Fibroblast of skin of scalp (primary cell): ENCODE measurements at places on chromosomes 13 and 19.

GRCh38 chr19:57587529-57587928 lies 3.6 kb downstream of the ZIK1 start:
- DNase-seq = no peak

- peak; percentile 5 for DNase-seq
Measured at GRCh38 chr13:106867249-106867648, 299.3 kb upstream of the ARGLU1 start.

- DNase-seq = no peak
Measured at GRCh38 chr13:46211116-46211482, 629 bp upstream of the LRRC63 start.

DNA sequence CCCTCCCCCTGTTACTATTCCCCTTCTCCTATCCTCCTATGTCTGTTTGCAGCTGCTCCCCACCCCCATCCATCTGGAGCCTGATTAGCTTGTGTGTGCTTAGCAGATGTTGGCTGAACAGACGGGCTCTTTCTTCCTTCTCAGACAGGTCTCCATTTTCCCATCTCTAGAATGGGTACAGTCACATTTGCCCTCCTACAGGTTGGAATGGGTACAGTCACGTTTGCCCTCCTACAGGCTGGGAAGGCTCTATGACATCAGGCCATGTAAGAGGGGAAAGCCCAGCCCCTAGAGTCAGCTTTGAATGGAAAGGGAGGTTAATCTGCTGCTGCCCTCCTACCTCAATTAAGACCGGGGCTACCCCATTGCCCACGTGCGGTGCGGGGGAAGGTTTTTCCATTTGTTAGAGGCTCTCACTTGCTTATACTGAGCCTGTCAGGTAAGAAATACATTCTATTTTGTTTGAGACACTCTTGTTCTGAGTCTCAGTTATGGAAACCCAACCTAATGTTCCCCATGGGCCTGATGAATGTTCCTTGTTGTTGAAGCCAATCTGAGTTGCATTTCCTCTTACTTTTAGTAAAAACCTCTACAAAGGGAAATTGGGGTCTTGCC lies 2.2 kb upstream of the CLEC17A start:
- DNase-seq = no peak

- no peak for DNase-seq
Measured at GRCh38 chr19:29680447-29680846, 15.2 kb downstream of the PLEKHF1 start.

DNA sequence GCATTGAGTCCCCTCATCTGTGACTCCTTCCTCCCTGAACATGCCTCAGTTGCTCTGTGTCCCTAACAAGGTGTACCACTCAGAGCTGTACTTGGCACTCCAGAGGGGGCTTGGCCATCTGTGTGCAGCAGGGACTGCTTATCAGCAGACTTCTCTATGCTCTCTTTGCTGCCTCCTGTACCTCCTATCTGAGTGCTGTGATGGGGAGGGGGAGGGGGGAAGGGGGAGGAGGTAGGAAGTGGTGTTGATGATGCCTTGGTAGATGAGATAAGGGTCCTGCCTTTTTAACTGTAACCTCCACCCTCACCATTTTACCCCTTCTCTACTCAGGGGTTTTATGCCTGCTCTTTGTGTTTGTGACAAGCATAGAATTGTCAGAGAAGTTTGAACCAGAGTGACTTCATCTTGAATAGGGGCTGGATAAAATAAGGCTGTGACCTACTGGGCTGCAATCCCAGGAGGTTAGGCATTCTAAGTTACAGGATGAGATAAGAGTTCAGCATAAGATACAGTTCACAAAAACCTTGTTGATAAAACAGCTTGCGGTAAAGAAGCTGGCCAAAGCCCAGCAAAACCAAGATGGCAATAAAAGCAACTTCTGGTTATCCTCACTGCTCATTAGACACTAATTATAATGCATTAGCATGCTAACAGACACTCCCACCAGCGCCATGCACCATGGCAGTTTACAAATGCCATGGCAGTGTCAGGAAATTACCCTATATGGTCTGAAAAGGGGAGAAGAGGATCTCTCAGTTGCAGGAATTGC lies 13.2 kb downstream of the PCDH8 start:
- no peak for DNase-seq

- DNase-seq = peak; percentile 24
Measured at GRCh38 chr13:112928972-112929782, 39.8 kb upstream of the MCF2L start.

- DNase-seq = peak; percentile 69
Measured at GRCh38 chr19:679418-680286, 3.5 kb downstream of the FSTL3 start.

DNA sequence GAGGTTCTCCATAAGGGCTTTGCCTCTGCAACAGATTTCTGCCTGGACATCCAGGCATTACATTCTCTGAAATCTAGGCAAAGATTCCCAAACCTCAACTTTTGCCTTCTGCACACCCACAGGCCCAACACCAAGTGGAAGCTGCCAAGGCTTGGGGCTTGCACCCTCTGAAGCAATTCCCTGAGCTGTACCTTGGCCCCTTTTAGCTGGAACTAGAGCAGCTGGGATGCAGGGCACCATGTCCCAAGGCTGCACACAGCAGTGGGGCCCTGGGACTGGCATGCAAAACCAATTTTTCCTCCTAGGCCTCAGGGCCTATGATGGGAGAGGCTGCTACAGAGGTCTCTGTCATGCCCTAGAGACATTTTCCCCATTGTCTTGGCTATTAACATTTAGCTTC lies 943.2 kb downstream of the PCDH17 start:
- DNase-seq = no peak

- DNase-seq = peak; percentile 81
Measured at GRCh38 chr13:23979361-23980159, 82.3 kb upstream of the C1QTNF9B start.

GRCh38 chr13:106786006-106786563 lies 218.1 kb upstream of the ARGLU1 start:
- DNase-seq = no peak

GRCh38 chr13:26966701-26967080 lies 204.9 kb downstream of the USP12 start:
- no peak for DNase-seq

GRCh38 chr13:39023761-39024160 lies 14.1 kb downstream of the PROSER1 start:
- no peak for DNase-seq

DNA sequence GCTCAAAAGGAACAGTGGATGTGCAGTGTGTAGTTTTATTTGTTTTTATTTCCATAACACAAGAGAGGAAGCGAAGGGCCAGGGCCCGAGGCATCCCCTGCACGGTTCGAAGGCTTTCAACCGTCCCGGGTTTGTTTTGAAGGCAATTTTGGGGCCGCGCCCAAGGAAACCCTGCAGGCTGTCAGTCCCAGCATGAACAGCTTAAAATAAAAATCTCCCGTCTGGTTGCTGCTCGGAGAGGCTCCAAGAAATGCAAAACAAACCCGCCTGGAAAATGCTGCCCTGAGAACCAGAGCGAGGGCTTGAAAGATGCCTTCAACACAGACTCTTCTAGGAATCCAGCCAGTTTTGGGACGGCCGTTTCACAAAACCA lies 16.0 kb downstream of the LSM4 start:
- DNase-seq = no peak

DNA sequence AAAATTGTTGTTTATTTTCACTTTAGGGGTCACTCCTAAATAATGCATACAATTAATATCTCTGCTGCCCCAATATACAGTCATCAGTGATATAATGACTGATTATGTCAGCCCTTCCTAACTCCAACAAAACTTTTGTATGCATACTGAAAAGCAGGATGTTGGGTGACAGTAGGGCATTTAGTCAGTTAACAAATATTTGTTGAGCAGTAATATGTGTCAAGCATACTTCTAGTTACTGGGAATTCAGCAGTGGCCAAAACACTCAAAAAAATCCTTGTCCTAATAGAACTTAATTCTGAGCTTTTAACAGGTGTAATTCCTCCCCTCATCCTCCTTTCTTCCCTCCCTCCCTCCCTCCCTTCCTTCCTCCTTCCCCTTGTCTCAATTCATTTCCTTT lies 560.7 kb upstream of the KLHL1 start:
- DNase-seq = no peak

DNA sequence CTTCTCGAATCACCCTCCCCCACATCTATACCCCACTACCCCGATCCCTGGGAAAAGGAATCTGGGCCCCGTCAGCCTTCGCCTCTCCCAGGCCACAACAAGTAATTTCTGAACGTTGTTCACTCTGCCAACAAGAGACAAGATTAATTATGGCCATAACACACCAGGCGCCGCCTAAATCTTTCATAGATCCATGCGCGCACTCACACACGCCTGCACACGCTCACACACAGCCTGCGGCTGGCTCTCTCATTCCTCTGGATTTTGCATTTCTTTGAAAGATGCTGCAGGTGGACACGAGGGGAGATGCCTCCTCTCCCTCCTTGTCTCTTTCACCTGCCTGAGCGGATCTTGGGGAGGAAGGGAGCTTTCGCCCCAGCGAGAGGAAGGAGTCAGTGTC lies 17.1 kb downstream of the ZNRF4 start:
- DNase-seq = no peak

DNA sequence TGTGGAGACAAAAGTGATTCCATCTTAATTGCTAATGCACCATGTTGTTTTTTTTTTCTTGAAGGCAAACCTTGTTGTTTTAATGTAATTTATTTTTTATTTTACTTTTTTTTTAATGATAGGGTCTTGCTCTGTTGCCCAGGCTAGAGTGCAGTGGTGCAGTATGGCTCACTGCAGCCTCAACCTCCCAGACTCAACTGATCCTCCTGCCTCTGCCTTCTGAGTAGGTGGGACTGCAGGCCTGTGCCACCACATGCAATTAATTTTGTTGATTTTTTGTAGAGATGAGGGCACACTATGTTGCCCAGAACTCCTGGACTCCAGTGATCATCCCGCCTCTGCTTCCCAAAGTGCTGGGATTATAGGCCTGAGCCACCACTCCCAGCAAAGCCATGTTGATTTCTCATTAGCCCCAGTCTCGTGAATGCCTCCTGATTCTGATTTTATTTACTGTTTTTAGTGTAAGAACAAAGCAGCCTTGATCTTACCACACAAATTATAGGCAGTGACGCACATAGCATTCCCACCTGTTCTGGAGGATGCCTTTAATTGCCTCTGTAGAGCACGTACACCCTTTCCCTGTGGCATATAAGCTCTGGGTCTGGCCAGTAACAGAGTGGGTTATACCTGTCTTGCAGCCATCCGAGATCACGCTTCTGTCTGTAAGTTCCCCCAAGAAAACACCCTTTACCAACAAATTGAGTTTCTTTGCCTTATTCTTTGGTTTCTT lies 150.4 kb downstream of the GGACT start:
- no peak for DNase-seq

GRCh38 chr13:51331354-51331861 lies 8.1 kb upstream of the SERPINE3 start:
- no peak for DNase-seq

GRCh38 chr13:96141032-96141431 lies 51.1 kb downstream of the HS6ST3 start:
- DNase-seq = peak; percentile 9

GRCh38 chr13:59633290-59633689 lies 530.4 kb downstream of the DIAPH3 start:
- no peak for DNase-seq

- DNase-seq = no peak
Measured at GRCh38 chr19:29002336-29002735, 210.6 kb downstream of the UQCRFS1 start.

GRCh38 chr19:54873990-54874389 lies at the start of gene FCAR:
Gene FCAR (plus strand): TSS chr19:54874235. CDS start chr19:54874290, 55 bp downstream.
- no peak for DNase-seq

- DNase-seq = no peak
Measured at GRCh38 chr13:26991508-26992181, 180.0 kb downstream of the USP12 start.

DNA sequence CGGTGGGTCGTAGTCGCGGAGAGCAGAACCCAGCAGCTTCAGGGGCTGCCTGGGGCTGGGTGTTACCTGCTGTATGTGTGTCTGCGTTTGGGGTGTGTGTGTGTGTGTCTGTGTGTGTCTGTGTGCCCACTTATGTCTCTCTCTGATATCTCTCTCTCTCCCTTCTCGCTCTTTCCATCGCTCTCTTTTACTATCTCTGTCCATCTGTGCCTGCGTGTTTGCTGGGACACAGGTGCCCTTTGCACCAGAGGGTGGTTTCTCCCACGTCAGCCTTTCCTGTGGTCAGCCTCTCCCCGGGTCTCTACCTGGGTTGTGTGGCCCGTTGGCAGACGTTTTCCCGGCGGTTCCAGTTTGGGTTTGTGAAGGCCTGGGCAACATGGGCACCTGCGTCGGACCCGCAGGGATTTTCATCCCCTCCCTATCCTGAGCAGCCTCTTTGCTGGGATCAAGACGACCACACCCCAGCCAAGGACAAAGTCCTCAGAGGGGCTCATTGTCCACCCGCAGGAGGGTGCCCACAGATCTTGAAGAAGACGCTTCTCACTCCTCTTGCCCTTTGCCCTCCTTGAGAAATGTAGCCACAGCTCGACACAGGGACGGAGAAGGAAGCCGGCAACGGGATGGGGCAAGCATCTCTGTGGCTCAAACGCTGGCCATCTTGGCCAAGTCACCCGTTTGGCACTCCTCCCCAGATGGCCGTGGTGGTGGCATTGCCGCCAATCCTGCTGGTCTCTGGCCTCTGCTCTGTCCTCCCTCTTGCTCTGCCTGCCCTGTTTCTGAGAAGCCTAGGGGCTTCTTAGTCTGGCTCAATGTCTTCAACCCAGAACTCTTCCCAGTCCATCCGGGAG lies 43.3 kb downstream of the ZNF146 start:
- DNase-seq = no peak

GRCh38 chr13:50509167-50509566 lies 334.3 kb downstream of the DLEU7 start:
- DNase-seq = no peak

DNA sequence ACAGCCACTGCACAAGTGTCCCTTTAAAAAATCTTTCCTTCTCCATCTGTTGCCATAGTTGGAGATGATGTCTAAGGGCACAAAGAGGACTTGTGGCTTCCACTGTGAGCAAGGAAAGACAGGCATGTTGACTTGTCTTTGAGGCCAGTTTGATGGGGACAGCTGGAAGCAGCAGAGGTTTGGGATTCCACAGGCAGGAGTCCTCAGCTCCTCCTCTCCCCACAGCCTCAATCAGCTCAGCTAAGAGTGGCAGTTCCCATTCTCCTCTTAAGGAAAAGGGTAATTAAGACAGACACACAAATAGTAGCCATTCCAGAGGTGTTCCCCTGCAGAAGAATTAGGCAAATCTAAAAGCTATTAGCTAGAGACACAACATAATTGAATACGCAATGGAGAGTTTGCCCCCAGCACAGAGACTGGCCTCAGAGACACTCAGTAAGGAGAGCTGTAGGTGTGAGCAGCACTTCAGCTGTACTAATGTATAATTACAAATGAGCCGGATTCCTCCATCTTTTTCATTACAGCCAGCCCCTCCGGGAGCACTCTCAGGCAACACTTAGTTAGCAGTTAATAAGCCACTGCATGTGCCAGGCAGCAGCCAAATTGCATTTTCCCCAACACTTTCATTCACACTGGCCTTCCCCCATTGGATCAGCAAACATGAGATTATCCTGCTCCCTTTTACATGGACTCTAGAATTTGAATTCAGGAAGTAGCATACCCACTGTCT lies 434.0 kb downstream of the FOXO1 start:
- DNase-seq = no peak
